Airway epithelial cell (primary cell): ENCODE measurements at places on chromosomes 11 and 22. TPM values are rescaled to one million over a fixed set of nuclear protein-coding genes. Genes with fewer than 3 reads are reported as not detected.

The BEST1 gene
- 0.23 TPM in 1 of 2 replicates, not detected in the other for total RNA-seq

The KCTD14 gene
- total RNA-seq = 6.0 and 7.1 TPM in 2 replicates

The FAM83F gene
- total RNA-seq = 23.5 and 27.1 TPM in 2 replicates

The NAALAD2 gene
- not detected in 2 replicates for total RNA-seq

The FOLR2 gene
- not detected in 2 replicates for total RNA-seq

The GPHA2 gene
- not detected in 2 replicates for total RNA-seq

The FOLH1 gene
- 0.63 TPM in 1 of 2 replicates, not detected in the other for total RNA-seq

The FOSL1 gene
- 63.3 and 87.1 TPM in 2 replicates for total RNA-seq

The SRSF8 gene
- 22.9 and 30.1 TPM in 2 replicates for total RNA-seq

The PATE2 gene
- not detected in 2 replicates for total RNA-seq

The LRFN4 gene
- total RNA-seq = 36.5 and 38.4 TPM in 2 replicates

The CARD18 gene
- total RNA-seq = 0.51 and 2.0 TPM in 2 replicates

The PUS3 gene
- 10.4 and 11.8 TPM in 2 replicates for total RNA-seq

The MALAT1 gene
- 1,648 and 1,826 TPM in 2 replicates for total RNA-seq

The USP28 gene
- total RNA-seq = 21.6 and 23.8 TPM in 2 replicates

The KRTAP5-10 gene
- not detected in 2 replicates for total RNA-seq

The TENM4 gene
- total RNA-seq = 4.2 and 19.3 TPM in 2 replicates

The APOL1 gene
- 0.70 and 1.8 TPM in 2 replicates for total RNA-seq

The KCNE3 gene
- not detected in 2 replicates for total RNA-seq

The MAJIN gene
- total RNA-seq = not detected in 2 replicates

The RBMXL2 gene
- not detected in 2 replicates for total RNA-seq

The SART1 gene
- total RNA-seq = 35.3 and 45.9 TPM in 2 replicates

The TMEM191C gene
- 1.5 and 3.8 TPM in 2 replicates for total RNA-seq

The GSTT2B gene
- total RNA-seq = 0.99 and 2.1 TPM in 2 replicates

The SLC35F2 gene
- 46.5 and 48.1 TPM in 2 replicates for total RNA-seq

The NOX4 gene
- 1.2 and 1.3 TPM in 2 replicates for total RNA-seq

The KRTAP5-2 gene
- not detected in 2 replicates for total RNA-seq

The HEPN1 gene
- total RNA-seq = not detected in 2 replicates

The SIDT2 gene
- total RNA-seq = 10.5 and 14.0 TPM in 2 replicates

The YPEL1 gene
- total RNA-seq = 0.07 TPM in 1 of 2 replicates, not detected in the other

The H19 gene
- total RNA-seq = 810 and 834 TPM in 2 replicates

The MOV10L1 gene
- 0.07 and 0.98 TPM in 2 replicates for total RNA-seq

The FAM76B gene
- 5.9 and 13.0 TPM in 2 replicates for total RNA-seq

The GAL3ST3 gene
- 0.28 TPM in 1 of 2 replicates, not detected in the other for total RNA-seq

The CALCB gene
- not detected in 2 replicates for total RNA-seq

The DCHS1 gene
- total RNA-seq = 0.09 and 0.21 TPM in 2 replicates

The PHETA2 gene
- total RNA-seq = 1.7 and 4.7 TPM in 2 replicates

The PLAAT2 gene
- total RNA-seq = 0.42 TPM in 1 of 2 replicates, not detected in the other
